ENCODE measurements at places on chromosomes 2 and 18.

GRCh38 chr2:169562519-169562918 is 11.1 kb downstream of the FASTKD1 start:
- no peak for DNase-seq

- peak; percentile 23 for DNase-seq
These were observed 142.3 kb upstream of the BOD1L2 start for GRCh38 chr18:57004366-57005121.

- no peak for DNase-seq
These were observed 204.5 kb downstream of the ARL4C start for GRCh38 chr2:234292205-234292961.

- no peak for DNase-seq
These were observed 127.3 kb upstream of the SRD5A2 start for GRCh38 chr2:31707992-31708391.

GRCh38 chr2:47243596-47244323 is 88.7 kb upstream of the STPG4 start:
- no peak for DNase-seq

DNA sequence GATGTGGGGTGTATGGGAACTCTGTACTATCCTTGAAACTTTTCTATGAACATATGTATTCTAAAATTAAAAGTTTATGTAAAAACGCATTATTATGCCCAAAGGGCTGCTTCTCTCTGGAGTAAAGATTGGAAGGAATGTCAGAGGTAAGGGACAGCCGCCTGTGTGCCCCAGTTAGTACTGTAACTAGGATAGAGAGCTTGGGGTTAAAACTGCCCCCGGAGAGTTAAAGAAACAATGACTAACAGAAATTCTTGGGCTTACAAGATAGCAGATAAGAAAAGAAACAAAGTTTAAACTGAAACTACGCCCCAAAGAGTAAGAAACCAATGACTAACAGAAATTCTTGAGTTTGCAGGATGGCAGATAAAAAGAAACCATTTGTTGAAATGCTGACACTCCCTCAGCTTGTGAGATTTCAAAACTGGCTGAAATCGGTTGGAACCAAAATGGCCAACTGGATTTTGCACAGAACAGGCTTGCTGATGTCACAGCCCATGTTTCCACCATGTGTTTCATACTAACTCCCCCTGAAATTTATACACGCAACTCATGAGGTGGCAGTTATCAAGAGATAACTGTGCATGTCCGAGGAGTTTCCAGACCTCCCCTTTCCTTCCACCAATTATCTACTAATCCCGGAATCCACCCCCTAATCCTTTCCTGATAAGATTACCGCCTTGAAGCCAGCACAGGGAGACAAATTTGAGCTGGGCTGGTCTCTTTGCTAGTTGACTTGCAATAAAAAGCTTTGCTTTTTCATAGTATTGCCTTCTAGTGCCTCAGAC is 8.7 kb upstream of the TXNDC2 start:
- DNase-seq = no peak

GRCh38 chr2:236369661-236370062 is 105.5 kb upstream of the ASB18 start:
- no peak for DNase-seq
